Heart right ventricle (tissue), 16 donors: ENCODE measurements at places on chromosomes 7 and 10. TPM values are rescaled to one million over a fixed set of nuclear protein-coding genes. Genes with fewer than 3 reads are reported as not detected.

DNA sequence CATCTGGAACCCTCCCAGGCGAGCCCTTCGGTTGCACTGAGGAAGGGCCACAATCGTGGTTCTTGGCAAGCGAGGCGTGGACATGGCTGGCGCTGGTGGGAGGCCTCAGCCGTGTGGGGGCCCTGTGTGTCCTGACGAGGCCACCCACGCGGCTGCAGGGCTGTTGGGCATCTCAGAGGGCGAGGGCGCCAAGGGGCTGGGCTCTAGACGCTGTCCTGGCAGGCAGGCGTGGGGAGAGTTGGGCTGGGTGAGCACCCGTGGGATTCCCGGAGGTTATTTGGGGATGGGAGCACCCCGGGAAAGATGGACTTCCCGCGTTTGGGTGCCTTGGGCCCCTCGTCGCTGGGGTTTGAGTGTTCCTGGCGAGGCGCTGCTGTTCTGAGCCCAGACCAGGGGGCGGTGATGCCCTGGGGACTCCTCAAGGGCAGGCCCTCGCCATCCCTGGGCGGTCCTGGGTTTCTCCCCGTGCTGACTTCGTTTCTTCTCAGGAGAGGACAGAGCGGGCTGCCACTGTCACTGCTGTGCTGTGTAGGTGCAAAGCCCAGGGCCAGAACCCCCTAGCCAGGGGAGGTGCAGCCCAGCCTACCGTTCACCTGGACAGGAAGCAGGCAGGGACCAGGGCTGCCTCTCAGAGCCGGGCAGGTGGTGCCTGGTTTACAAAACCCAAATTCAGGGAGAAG is 87.2 kb downstream of the DNAJB6 start:
- H3K27ac ChIP-seq, result peak overlapping the region; percentile 51
- H3K4me1 ChIP-seq, result peaks cover 8% of the 10 kb centered on the region
- no peaks in the 10 kb centered on the region for H3K27me3 ChIP-seq
- no peak for DNase-seq
- no peak overlapping the region for H3K4me3 ChIP-seq
- H3K36me3 ChIP-seq, result peaks cover 16% of the 10 kb centered on the region

DNA sequence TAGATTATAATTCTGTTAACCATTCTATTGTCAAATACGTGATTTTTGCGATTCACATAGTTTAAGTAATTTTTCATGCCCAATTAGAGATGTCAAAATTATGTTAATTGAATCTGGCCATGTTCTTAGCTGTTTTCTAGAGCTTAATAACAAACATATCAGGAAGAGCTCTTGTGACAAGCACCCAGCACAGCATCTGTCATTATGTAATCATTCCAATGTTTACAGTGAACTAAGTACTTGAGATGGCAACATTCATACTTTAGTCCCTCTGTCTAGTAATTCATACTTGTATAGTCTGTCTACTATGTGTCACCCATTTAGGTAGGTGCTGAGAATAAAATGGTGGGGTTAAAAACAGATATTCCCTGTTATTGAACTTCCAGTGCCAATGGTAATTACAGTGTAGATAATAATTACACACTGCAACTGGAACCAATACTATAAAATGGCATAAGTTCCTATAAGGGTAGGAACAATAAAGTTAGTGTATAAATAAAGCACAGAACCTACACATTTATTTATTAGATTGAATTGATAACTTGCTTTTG is 55.2 kb downstream of the ZEB1 start:
- DNase-seq, result no peak
- H3K27ac ChIP-seq, result no peak overlapping the region
- no peak overlapping the region for H3K4me3 ChIP-seq
- H3K4me1 ChIP-seq, result peaks cover 26% of the 10 kb centered on the region
- no peaks in the 10 kb centered on the region for H3K36me3 ChIP-seq

GRCh38 chr10:122663516-122664130 is 36.0 kb downstream of the C10orf120 start:
- H3K36me3 ChIP-seq, result no peaks in the 10 kb centered on the region
- DNase-seq, result no peak
- no peak overlapping the region for H3K4me3 ChIP-seq
- peaks cover 9% of the 10 kb centered on the region for H3K27me3 ChIP-seq

- no peak overlapping the region for H3K4me3 ChIP-seq
- DNase-seq, result no peak
- H3K4me1 ChIP-seq, result peaks cover 24% of the 10 kb centered on the region
- no peaks in the 10 kb centered on the region for H3K27me3 ChIP-seq
- no peaks in the 10 kb centered on the region for H3K36me3 ChIP-seq
- H3K27ac ChIP-seq, result no peak overlapping the region
These were observed 158.8 kb upstream of the LYZL2 start for GRCh38 chr10:30788307-30788706.

The UCMA gene
- total RNA-seq, result not detected

GRCh38 chr10:52652431-52653262 is 119.9 kb downstream of the MBL2 start:
- no peak for DNase-seq
- no peaks in the 10 kb centered on the region for H3K4me1 ChIP-seq
- no peaks in the 10 kb centered on the region for H3K27me3 ChIP-seq
